ENCODE measurements at places on chromosomes 5 and 9. TPM values are rescaled to one million over a fixed set of nuclear protein-coding genes. Genes with fewer than 3 reads are reported as not detected.

Gene RNF183
- total RNA-seq, result 0.44 TPM

Gene KCNIP1
- 18.2 TPM for total RNA-seq

Gene ACSL6
- 0.36 TPM for total RNA-seq

Gene SGCD
- total RNA-seq, result 5.9 TPM

Gene IL13
- not detected for total RNA-seq

Gene ALDH1B1
- 32.1 TPM for total RNA-seq

Gene SLC6A19
- total RNA-seq, result 2.6 TPM

Gene IFNA21
- total RNA-seq, result not detected

Gene OLFM1
- 1.8 TPM for total RNA-seq

Gene NUTM2G
- total RNA-seq, result not detected

- H3K4me3 ChIP-seq, result no peak overlapping the region
- peak overlapping the region; percentile 30 for H3K27ac ChIP-seq
- H3K36me3 ChIP-seq, result peaks cover 8% of the 10 kb centered on the region
- DNase-seq, result no peak
Measured at GRCh38 chr9:92611621-92612285, 58.2 kb downstream of the IPPK start.

DNA sequence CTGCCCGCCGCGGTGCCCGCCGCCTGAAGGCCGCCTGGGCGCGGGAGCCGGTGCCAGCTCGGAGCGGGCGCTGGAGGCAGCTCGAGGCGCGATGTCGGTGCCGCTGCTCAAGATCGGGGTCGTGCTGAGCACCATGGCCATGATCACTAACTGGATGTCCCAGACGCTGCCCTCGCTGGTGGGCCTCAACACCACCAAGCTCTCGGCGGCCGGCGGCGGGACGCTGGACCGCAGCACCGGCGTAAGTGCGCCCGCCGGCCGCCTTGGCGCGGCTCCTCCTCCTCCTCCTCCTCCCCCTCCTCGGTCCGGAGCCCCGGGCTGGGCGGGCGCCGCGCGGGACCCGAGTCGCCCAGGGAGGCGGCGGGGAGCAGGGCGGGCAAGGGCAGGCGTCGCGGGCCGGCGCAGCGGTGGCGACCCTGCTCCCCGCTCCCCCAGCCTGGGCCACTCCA is 455 bp downstream of the OLFM1 start:
- H3K27ac ChIP-seq, result no peak overlapping the region
- H3K27me3 ChIP-seq, result peaks cover 79% of the 10 kb centered on the region
- no peak overlapping the region for H3K4me3 ChIP-seq
- peaks cover 10% of the 10 kb centered on the region for H3K4me1 ChIP-seq

DNA sequence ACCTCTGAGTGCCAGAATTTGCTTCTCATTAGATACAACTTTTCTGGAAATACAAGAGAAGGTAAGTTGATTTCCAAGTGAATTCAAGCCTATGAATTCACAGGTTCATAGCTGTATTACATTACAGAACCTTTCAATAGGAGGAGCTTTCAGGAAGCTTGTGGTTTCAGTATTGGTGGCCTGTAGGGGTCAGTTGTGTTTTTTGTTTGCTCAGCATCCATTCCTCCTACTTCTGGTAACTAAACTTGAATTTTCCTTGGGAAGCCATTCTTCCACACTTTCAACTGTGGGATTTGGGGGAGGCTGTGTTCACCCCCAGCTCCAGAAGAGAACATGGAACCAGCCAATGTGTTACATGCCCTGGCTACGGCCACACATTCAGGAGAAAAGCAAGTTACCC is 5.6 kb upstream of the CYSTM1 start:
- H3K27ac ChIP-seq, result no peak overlapping the region
- H3K36me3 ChIP-seq, result no peaks in the 10 kb centered on the region
- peaks cover 5% of the 10 kb centered on the region for H3K4me1 ChIP-seq

DNA sequence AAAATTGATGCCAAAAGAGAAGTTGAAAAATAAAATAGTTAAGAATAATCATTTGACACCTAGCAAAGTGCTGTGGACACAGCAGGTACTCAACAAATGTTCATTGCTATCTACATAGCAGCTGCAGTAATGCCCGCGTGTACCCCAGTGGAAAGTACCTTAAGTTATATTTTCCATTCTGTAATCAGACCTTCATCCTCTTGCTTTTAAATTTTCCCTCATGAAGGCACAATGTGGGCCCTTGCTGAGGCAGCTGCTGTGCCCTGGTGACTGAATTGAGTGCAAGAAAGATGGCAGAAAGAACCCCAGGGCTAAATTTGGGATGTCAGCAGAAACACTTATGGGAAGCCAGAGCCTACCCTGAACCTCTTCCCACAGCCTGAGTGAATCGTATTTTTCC is 65.9 kb downstream of the CYFIP2 start:
- H3K4me3 ChIP-seq, result no peak overlapping the region

- H3K27ac ChIP-seq, result peak overlapping the region; percentile 95
- H3K4me1 ChIP-seq, result no peaks in the 10 kb centered on the region
- H3K36me3 ChIP-seq, result peaks cover 18% of the 10 kb centered on the region
- H3K4me3 ChIP-seq, result peak overlapping the region; percentile 77
Measured at GRCh38 chr5:141326088-141326854, 4.0 kb upstream of the PCDHGA1 start.

- H3K27ac ChIP-seq, result peak overlapping the region; percentile 53
- peaks cover 29% of the 10 kb centered on the region for H3K36me3 ChIP-seq
- H3K27me3 ChIP-seq, result no peaks in the 10 kb centered on the region
- H3K4me3 ChIP-seq, result no peak overlapping the region
- no peak for DNase-seq
Measured at GRCh38 chr5:95884511-95884910, 62.0 kb upstream of the GLRX start.

DNA sequence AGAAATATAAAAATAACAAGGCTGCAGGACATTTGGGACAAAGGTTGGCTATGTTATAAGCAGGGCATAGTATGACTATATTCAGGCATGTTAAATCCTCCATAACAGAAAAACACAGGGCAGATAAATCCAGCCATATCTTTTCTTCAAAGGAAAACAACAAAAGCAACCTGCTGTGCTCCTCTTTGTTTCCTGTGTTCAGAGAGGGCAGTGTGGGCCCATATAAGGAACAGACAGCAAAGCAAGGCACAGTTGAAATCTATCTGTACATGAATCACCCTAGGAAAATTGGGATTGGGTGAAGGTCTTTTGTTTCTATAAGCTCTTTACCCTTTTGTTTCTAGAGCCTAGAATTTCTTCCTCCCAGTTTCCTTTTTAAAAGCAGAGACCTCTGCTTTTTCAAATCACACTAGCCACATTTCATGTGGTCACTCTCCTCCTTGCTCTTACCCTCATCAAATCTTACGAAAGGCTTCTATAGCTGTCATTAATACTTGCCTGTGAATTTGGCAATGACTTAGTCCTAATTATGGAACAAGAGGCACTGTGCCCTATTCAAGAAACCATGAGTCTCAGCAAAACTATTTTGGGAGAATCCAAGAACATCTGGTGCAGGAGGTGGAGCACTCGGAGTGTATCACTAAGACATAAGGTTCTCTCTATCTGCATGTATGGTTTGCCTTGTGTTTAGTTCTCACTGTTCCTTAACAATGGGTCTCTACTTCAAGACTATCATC is 1.8 kb downstream of the GZMA start:
- H3K27ac ChIP-seq, result no peak overlapping the region
- no peak for DNase-seq
- H3K4me3 ChIP-seq, result no peak overlapping the region
- H3K36me3 ChIP-seq, result no peaks in the 10 kb centered on the region
- H3K27me3 ChIP-seq, result peaks cover 2% of the 10 kb centered on the region

- peaks cover 5% of the 10 kb centered on the region for H3K36me3 ChIP-seq
- no peak overlapping the region for H3K4me3 ChIP-seq
- H3K27ac ChIP-seq, result no peak overlapping the region
- H3K27me3 ChIP-seq, result peaks cover 17% of the 10 kb centered on the region
- peaks cover 10% of the 10 kb centered on the region for H3K4me1 ChIP-seq
Measured at GRCh38 chr5:146068977-146069779, 36.2 kb downstream of the PLAC8L1 start.

DNA sequence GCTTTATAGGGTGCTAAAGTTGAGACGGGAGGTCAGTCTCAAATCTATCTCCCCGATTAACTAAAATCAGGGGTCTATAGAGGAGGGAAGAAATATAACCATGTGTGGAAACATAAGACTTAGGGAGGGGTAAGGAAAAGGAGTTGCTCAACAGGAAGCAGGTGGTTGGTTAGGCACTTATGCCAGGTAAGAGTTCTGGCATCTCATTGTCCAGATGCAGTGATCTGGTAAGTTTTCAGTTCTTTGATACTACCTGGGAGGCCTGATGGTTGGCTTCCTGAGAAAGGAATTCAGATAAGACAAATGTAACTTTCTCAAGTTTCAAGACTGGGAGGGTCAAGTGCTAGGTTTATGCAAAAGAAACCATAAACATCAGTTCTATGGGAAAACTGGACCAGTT is 47.7 kb downstream of the CERT1 start:
- no peak for DNase-seq
- H3K4me3 ChIP-seq, result no peak overlapping the region
- H3K36me3 ChIP-seq, result peaks cover 15% of the 10 kb centered on the region
- H3K27me3 ChIP-seq, result no peaks in the 10 kb centered on the region

GRCh38 chr9:82491604-82492003 is 503.0 kb downstream of the SPATA31D1 start:
- no peak overlapping the region for H3K4me3 ChIP-seq
- no peaks in the 10 kb centered on the region for H3K36me3 ChIP-seq
- no peaks in the 10 kb centered on the region for H3K4me1 ChIP-seq
- no peak for DNase-seq
- peaks cover 4% of the 10 kb centered on the region for H3K27me3 ChIP-seq

GRCh38 chr9:14846871-14847311 is 63.3 kb downstream of the FREM1 start:
- DNase-seq, result peak; percentile 22
- no peaks in the 10 kb centered on the region for H3K4me1 ChIP-seq
- no peak overlapping the region for H3K4me3 ChIP-seq
- H3K27ac ChIP-seq, result no peak overlapping the region
- H3K27me3 ChIP-seq, result no peaks in the 10 kb centered on the region

DNA sequence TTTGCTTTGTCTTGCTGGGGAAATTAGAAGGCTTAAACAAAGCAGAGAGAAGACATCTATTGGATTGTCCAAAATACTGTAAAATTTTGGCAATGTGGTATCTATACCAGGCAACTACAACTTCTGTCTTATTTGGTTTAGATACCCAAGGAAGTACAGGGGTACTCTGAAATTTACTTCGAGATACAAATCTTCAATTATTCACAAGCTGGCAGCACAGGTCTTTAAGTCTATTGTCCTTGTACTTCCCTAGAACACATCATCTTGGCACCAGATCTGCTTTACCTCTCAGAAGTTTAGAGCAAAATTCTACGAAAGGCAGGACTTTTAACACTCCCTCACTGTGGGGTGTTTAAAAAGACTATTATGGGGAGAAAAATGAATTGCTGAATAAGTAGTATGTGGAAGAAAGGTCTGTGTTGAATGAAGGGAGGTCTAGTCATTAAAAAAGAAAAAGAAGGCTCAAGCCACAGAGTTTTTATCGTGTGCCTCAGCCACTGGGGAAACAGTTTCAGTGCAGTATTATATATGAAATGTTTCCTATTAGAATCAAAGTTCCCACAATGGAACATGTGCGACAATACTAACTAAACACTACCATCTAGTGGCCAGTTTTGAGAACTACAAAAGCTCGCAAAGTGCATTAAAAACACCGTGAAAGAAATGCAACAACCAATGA is 93.7 kb downstream of the PDE4D start:
- H3K27me3 ChIP-seq, result no peaks in the 10 kb centered on the region
- H3K4me1 ChIP-seq, result peaks cover 3% of the 10 kb centered on the region
- H3K36me3 ChIP-seq, result no peaks in the 10 kb centered on the region
- no peak overlapping the region for H3K4me3 ChIP-seq

GRCh38 chr9:7001571-7001970 is 243.8 kb downstream of the KDM4C start:
- H3K4me1 ChIP-seq, result no peaks in the 10 kb centered on the region
- DNase-seq, result no peak
- no peak overlapping the region for H3K27ac ChIP-seq
- H3K36me3 ChIP-seq, result peaks cover 3% of the 10 kb centered on the region
- no peak overlapping the region for H3K4me3 ChIP-seq

DNA sequence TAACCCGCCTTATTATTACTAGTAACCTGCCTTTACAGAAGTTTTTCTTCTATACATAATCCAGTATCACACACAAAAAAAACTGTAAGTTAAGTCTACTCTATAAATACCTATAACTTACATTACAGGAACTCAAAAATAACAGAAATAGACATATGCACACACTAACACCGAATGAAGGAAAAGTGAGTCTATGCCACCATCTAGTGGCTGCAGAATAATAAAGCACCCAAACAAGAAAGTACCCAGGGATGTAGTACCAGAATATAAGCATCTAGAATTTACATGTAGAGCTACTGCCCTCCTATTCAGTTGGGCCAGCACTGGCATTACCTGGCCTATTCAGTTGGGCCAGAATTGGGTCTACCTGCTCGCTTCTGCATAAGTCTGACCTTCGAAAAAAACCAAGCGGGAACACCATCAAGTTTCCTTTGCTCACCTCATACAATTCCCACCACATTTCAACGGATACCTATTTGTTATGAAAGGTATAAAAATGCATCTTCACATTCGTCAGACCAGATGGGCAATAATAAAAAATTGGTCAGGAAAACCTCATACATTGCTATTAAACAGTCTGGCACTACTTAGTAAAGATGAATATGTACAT is 4.0 kb upstream of the NIPSNAP3A start:
- no peak overlapping the region for H3K4me3 ChIP-seq
- H3K27ac ChIP-seq, result no peak overlapping the region
- H3K36me3 ChIP-seq, result no peaks in the 10 kb centered on the region
- peaks cover 33% of the 10 kb centered on the region for H3K4me1 ChIP-seq
- no peak for DNase-seq
- H3K27me3 ChIP-seq, result no peaks in the 10 kb centered on the region

- no peaks in the 10 kb centered on the region for H3K36me3 ChIP-seq
- H3K27me3 ChIP-seq, result peaks cover 24% of the 10 kb centered on the region
- peaks cover 1% of the 10 kb centered on the region for H3K4me1 ChIP-seq
- no peak for DNase-seq
- no peak overlapping the region for H3K4me3 ChIP-seq
- no peak overlapping the region for H3K27ac ChIP-seq
Measured at GRCh38 chr5:148909766-148910165, 83.4 kb downstream of the ADRB2 start.

DNA sequence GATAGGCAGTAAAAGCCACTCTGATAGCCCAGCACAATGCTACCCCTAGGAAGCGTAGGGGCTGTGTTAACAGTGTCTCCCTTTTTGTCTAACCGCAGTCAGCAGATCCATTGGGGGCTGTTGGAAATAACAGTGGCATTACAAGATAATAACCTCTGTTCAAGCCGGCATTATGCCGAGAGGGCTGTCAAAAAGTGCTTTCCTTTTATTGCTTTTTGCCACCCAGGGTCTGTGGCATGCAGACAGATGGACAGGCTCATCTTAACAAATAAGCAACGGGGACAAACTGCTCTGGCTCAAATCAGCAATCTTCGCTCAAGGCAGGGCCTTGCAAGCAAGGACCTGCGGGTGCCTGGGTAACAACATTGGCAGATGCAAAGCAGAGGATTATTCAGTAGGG is 123.3 kb downstream of the TLR4 start:
- no peak overlapping the region for H3K4me3 ChIP-seq
- no peaks in the 10 kb centered on the region for H3K27me3 ChIP-seq
- no peak overlapping the region for H3K27ac ChIP-seq
- no peaks in the 10 kb centered on the region for H3K4me1 ChIP-seq
- no peak for DNase-seq

All from progenitor cell of endocrine pancreas (in vitro differentiated cells).